Epithelial cell of proximal tubule (primary cell): ENCODE measurements at places on chromosomes 5 and 9. TPM values are rescaled to one million over a fixed set of nuclear protein-coding genes. Genes with fewer than 3 reads are reported as not detected.

- DNase-seq, result no peak
Observed at GRCh38 chr9:107624234-107624948, 134.8 kb upstream of the KLF4 start.

- DNase-seq, result peak; percentile 61
Observed at GRCh38 chr9:124812441-124812876, 35.5 kb downstream of the OLFML2A start.

The PCDHGB3 gene
- 0.14 and 1.1 TPM in 2 replicates for total RNA-seq

GRCh38 chr9:111456529-111456928 lies 27.7 kb downstream of the ECPAS start:
- no peak for DNase-seq

- DNase-seq, result peak; percentile 76
Observed at GRCh38 chr5:147391781-147392180, 118.1 kb downstream of the DPYSL3 start.

DNA sequence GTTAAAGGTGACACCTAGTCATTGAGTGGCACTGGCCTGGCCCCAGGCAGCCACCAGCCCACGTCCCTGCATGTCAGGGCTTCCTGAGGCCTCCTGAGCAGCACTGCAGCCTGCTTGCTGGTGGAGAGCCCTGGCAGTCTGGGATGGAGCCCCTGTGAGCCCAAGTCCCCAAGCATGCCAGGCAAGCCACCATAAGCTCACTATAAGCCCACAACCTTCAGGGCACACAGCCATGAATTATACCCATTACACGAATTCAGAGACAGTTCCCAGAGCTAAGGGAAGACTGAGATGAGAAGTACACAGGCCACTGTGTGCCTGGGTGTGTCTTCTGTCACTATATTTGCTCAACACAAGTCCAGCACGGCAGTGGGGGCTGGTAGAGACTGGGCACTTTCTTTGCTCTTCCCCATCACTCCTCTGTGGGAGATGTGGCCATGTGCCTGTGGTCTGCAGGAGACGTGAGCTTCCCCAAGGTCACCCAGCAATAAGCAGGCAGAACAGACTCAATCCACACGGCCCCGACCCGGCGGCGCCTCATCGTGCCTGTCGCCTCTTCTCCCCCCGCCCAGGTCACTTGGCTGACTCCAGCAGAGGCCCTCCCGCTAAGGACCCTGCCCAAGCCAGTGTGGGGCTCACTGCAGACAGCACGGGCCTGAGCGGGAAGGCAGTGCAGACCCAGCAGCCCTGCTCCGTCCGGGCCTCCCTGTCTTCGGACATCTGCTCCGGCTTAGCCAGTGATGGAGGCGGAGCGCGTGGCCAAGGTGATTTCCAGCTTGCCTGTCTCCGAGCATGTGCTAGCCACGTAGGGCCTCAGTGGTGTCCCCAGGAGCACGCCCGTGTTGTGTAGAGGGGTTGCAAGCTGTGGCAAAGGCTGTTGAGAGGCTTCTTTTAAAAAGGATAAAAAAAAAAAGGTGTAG lies 114.8 kb downstream of the WNK2 start:
- DNase-seq, result no peak

GRCh38 chr9:109107402-109108240 lies 12.1 kb downstream of the TMEM245 start:
- DNase-seq, result no peak

- no peak for DNase-seq
Observed at GRCh38 chr5:172506251-172506650, 51.9 kb upstream of the SH3PXD2B start.

GRCh38 chr9:91451431-91452270 lies 28.0 kb upstream of the NFIL3 start:
- no peak for DNase-seq

- DNase-seq, result no peak
Observed at GRCh38 chr9:21031091-21031807, at the start of gene HACD4. HACD4 (minus strand) TSS chr9:21031640; CDS start chr9:21031590, 50 bp downstream.

The CARTPT gene
- total RNA-seq, result not detected in 2 replicates

The RAD17 gene
- 12.4 and 19.5 TPM in 2 replicates for total RNA-seq

- DNase-seq, result no peak
Observed at GRCh38 chr9:19551124-19551929, 142.5 kb downstream of the ACER2 start.

The SLC6A7 gene
- not detected in 2 replicates for total RNA-seq

The GPR151 gene
- not detected in 2 replicates for total RNA-seq

- DNase-seq, result peak; percentile 10
Observed at GRCh38 chr5:43386960-43387362, 25.2 kb downstream of the CCL28 start.

DNA sequence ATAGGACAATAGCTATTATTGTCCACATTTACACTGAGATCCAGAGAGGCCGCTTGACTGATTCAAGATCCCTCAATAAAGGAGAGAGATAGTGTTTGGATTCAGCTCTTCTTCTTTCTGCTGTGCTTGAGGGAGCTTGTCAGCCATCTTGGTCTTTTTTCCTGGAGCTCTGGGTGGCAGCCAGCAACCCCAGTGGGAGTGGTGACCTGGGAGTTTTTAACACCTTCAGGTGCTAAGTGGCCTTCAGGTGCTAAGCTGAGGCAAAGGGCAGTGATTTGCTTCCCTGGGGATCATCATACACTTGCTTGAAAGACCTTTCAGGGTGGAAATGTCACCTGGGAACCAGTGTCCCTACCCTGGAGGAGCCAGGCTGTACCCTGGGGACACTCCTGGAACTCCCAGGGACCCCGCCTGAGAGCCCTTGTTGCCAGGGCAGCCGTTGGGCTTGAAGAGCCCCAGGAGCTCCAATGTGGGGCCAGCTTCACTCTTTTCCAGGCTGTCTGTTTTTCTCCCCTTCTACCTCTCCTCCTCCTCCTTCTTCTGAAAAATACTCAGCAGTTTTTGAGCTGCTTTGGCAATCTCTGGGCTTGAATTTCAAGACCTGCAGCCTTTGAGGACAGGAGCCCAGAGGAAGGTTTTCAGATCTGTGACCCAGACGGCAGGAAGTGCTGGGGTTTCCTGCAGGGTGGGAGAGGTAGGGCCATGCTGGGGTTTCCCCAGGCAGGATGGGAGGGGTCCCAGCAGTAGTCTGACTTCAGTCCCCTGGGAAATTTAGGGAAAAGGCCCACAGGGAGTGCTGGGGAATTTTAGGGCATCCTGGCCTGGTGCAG lies 59.7 kb downstream of the FGF18 start:
- no peak for DNase-seq

DNA sequence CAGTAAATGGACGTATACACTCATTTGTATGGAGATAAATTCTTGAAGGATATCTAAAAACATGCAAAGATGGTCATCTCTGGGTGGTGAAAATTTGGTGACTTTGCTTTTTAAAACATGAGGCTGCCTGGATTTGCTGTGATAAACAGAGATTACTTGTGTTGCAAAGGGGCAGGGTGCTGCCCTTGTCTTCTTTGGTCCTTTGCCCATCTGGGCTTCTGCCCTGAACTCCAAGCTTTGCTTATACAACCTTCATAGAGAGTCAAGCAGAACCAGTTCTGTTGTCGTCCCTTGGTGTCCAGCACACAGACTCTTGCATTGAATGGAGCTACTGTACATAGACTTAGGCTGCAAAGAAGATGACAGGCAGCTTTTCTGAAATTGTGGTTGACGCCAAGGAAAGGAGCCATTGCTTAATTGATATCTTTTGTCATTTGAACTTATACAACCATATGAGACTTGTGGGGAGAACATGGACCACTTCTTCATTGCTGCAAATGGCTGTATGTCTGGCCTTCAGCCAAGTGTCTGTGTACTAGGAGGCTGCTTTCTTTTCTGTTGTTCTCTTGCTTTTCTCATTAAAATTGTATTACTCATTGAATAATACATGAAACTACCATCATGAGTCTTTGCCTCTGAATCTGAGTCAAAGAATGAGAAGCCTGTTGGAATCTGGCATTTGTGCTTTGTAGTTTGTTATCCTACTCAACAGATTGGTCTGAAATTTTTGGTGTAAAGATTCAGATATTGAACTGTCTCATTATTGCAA lies 152.5 kb downstream of the DMRT2 start:
- no peak for DNase-seq

- DNase-seq, result no peak
Observed at GRCh38 chr5:147407094-147407681, 102.7 kb downstream of the DPYSL3 start.

GRCh38 chr5:127486471-127486870 lies 31.0 kb upstream of the PRRC1 start:
- no peak for DNase-seq

The PCDHGB1 gene
- total RNA-seq, result 0.12 and 0.29 TPM in 2 replicates

DNA sequence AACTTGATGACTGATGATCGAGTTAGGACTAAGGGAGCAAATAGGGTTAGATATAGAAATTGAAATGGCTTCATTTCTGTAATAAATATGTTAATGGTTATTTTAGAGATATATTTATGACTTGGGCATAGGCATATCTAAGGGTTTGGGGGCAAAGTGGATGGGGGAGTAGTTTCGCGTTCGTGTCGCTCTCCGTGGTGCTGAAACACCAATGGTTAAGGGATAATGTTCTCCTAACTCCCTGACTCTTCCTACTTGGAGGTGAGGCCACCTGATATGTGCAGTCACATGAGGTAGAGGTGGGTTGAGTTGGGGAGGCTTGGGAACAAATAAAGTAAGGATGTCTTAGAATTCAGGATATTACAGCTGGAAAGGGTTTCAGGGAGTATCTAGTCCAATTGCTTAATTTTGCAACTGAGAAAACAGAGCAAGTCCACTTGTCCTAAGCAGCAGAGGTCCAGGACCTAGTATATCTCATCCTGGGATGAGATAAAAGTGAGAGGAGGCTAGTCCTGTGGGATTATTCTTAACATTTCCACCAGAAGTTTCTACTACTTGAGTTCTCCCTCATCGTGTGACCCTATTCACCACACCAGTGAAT lies 44.0 kb upstream of the MAP1B start:
- no peak for DNase-seq

The ADAMTS19 gene
- total RNA-seq, result 0.12 and 0.72 TPM in 2 replicates

The PCA3 gene
- not detected in 2 replicates for total RNA-seq

The SPINK4 gene
- not detected in 2 replicates for total RNA-seq

The PCSK5 gene
- total RNA-seq, result 14.6 and 23.2 TPM in 2 replicates

GRCh38 chr5:18438126-18438525 lies 803.9 kb downstream of the TAF11L14 start:
- no peak for DNase-seq

The INSL4 gene
- not detected in 2 replicates for total RNA-seq

DNA sequence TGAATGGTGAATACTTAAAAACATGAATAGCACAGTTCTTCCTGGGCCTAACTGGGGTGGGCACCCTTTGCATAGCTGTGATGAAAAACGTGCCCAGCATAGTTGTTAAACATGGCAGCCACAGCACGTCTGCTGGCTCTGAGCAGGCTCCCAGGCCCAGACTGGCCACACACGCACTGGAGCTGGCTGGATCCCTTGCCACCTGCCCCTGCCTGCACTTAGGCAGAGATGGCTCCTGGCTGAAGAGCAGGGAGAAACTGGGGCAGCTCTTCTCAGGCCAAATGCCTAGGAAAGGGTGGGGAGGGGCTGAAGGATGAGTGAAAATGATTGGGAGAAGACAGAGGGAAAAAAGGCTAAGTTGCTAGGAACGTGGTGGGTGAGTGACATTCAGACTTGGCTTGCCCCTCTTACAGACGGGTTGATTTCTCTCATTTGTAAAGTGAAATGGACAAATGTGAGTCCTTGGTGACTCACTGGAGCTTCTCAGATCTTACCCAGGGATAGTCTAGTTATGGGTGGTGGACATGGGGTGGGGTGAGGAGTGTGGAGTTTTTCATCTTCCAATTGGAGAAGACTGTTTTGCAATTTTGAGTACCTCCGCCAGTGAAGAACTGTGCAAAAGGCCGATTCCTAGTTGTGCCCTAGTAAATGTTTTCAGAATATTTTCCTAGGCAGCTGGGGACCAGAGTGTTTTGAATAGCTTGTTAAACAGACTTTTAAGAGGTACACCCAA lies 42.4 kb downstream of the TRIO start:
- no peak for DNase-seq

The OR13C8 gene
- not detected in 2 replicates for total RNA-seq

DNA sequence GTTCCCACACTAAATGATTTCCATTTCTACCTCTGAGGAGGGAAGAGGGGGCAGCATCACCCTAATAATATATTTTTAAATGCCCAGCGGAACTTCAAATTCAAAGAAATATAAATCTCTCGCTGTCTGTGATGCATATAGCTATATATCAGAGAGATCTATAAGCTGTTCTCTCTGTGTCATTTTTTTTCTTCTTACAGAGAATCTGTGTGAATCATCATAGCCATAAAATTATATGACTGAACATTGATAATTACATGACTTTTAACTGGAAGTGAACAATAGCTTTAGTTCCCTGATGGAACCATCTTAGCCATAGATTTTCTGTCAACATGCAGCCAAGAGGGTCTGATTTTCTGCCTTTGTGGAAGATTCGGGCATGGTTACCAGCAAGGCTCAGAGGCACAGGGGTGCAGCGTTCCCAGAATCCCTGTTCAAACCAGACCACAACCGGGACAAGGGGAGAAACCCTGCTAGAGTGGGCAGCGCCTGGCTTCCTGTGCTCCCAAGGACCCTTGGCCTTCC lies 93.7 kb upstream of the OSMR start:
- DNase-seq, result no peak

The SLC6A19 gene
- not detected in 2 replicates for total RNA-seq

- no peak for DNase-seq
Observed at GRCh38 chr5:90528601-90529193, 687 bp downstream of the LYSMD3 start.

DNA sequence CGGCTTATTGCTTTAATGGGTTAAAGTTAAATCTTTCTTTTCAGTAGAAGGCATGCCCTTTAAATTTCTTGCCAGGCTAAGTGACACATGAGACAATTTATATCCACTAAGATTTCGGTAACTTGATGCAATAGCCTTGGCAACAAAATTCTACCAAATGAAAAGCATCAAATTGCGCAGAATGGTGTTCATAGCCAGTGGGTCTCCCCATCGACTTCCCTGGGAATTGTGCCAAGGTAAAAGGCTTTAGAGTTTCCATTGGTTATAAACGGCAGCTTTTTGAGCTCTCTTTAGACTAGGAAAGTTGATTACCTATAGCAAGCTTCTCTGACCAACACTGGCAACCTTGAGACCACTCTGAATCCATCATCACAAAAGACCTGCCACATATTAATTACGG lies 358.4 kb downstream of the ARRDC3 start:
- DNase-seq, result no peak

DNA sequence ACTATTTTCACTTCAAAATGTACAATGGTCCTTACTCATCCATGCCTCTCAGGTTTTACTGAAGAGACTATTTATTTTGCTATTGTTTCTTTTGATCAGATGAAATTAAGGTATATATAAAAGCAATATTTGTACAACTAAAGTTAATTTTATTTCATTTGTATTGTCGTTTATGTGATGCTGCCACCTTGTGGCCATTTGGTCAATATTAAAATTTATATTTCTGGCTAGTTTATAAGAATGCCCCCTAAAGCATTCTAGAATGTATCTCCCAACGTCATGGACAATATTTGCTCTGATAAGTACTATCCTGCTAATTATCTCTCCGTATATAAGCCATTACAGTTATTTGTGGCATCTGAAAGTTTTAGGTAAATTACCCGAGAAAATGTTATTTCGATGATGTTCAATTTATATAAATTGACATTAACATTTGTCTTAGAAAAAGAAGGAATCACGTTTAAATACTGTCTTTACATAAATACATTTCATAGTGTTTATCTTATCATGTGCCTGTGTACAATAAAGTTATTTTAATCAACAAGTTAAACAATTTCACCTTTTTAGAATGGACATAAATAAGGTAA lies 680.0 kb downstream of the TAF11L14 start:
- no peak for DNase-seq
